ENCODE measurements at places on chromosomes 12 and 14.

GRCh38 chr14:46399049-46399448 is 252.5 kb downstream of the RPL10L start:
- no peak for DNase-seq

DNA sequence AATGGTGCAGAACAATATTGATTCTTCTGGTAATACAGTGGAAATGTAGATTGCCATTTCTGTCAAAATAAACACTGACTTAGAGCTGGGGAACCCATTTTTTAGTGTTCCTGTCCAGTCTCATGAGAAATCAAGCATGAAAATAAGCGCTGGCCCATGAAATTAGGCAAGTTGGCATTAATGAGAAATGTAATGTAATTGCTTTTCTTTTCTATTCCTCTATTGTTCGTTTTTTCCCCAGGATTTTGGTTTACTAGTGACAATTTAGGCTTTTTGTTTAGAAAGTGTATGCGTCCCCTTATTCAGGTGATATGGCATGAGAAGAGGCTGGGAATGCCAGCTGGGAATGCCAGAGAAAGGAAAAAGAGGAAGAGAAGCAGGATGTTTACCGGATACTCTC is 64.4 kb upstream of the KICS2 start:
- no peak for DNase-seq

GRCh38 chr12:4569261-4569660 is 7.3 kb downstream of the DYRK4 start:
- DNase-seq = no peak

DNA sequence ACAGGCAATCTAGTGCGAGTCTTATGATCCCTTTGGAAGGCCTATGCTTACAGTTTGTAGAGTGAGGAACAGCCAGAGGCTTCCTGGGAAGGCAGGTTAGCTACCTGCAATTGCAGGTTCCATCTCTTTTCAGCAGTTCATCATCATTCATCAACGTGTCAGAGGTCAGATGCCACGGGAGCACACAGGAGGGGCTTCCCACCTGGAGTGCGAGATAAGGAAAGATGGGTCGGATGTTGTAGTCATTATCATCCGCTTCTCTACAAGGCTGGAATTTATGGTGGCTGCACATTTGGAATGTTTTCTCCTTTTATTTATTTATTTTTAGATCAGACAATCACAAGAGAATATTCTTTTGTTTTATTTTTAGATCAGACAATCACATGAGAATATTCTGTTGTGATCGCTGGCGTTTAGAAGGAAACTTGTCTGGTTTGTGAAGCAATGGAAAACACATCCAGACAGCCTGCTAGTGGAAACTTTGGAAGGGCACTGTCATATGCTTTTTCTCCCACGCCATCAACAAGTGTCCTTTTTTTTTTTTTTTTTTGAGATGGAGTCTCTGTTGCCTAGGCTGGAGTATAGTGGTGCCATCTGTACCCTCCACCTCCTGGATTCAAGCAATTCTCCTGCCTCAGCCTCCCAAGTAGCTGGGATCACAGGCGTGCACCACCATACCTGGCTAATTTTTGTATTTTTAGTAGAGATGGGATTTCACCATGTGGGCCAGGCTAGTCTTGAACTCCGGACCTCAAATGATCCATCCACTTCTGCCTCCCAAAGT is 1.9 kb upstream of the BICD1 start:
- DNase-seq = no peak

- DNase-seq = no peak
These were observed 11.1 kb downstream of the ACTN1 start for GRCh38 chr14:68968051-68968450.

GRCh38 chr14:105898482-105899010 is 372.2 kb downstream of the TMEM121 start:
- no peak for DNase-seq

GRCh38 chr12:92300777-92301176 is 155.1 kb upstream of the BTG1 start:
- no peak for DNase-seq

GRCh38 chr12:24748326-24748725 is 200.6 kb downstream of the BCAT1 start:
- DNase-seq = no peak

DNA sequence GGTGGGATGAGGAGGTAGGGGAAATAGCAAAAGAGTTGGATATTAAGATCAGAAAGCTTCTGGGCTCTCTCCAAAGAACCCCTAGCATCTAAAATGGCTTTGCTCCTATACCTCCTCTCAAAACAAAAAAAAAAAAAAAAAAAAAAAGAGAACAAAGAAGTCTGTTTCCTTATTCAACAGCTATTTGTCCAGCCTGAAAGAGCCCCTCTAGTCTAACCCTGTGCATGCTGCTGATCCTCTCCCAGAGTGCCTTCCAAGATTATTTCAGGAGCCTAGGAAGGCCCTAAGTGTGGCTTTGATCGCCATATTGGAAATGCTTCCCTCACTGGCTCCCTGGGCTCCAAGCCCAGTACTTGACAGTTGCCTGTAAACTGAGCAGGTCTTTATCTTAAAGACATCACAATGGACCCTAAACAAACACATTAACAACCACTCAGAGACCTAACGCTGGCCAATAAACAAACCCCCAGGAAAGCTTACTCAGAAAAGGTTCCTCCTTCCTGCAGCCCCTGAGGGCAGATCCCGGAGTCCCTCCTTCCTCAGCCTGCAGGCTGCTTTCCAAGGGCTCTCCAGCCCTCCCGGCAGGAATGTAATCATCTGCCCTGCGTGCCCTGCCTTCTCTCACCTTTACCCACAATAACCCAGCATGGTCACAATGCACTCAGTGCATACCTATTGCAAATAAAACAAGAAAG is 17.4 kb upstream of the COL2A1 start:
- DNase-seq = no peak

DNA sequence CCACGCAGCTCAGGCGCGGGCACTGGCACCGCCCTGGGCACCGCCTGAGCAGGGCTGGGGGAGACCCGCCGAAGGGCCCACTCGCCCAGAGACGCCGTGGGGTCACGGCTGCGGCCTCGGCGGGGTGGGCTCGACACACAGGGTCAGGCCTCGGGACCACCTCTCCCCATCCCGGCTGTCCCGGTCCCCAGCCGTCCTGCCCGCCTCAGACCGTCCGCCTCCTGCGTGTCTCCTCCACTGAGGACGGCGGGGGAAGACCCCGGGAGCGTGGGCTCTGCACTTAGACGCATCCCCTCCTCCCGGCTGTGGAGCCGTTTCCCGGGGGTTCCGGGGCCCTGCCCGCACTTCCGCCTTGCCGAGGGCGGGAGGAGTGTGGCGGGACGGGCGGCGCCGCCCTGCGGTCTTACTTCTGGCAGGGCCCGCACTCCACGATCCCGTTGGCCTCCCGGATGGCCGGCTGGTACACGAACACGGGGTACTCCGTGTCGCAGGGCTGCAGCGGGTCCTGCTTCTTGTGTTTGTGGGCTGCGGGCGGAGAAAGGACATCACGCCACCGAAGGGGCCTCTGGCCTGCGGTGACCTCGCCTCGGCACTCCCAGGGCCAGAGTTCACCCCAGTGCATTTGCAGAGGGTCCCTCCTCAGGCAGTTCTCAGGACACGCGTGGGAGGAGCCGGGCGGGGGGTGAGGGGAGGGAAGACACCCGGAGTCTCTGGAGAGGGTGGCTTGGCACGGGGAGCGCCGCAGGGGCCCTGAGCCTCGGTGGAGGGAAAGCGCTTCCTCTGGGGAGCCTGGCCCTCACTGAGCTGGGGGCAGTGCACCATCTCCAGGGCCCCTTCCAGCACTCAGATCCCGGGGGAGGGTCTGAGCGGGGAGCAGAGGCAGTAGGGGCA is 23.1 kb upstream of the LRTM2 start:
- no peak for DNase-seq

- peak; percentile 81 for DNase-seq
These were observed 376.9 kb downstream of the GALC start for GRCh38 chr14:87615822-87616679.

DNA sequence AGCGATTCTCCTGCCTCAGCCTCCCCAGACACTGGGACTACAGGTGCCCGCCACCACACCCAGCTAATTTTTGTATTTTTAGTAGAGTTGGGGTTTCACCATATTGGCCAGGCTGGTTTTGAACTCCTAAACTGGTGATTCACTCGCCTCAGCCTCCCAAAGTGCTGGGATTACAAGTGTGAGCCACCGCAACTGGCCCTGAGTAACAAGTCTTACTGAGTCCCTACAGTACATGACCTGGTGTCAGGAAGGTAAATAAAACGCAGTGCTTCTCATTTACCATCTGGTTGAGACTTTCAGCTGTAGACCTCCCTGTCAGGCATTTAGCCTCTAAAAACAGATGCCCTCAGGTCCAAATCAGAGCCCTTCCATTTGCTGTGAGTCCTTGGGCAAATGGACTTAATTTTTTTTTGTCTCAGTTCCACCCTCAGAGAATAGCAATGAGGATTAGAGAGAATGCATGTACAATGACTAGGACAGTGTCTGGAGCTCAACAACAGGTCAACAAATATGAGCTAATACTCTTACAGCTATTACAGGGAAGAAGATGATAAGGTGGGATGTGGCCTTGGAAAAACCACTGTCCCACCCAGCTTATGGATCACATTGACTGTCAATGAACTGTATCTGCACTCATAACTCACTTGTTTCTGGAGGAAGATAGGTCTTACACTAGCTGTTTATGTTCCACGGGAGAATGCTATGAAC is 70.5 kb downstream of the PHLDA1 start:
- DNase-seq = no peak

DNA sequence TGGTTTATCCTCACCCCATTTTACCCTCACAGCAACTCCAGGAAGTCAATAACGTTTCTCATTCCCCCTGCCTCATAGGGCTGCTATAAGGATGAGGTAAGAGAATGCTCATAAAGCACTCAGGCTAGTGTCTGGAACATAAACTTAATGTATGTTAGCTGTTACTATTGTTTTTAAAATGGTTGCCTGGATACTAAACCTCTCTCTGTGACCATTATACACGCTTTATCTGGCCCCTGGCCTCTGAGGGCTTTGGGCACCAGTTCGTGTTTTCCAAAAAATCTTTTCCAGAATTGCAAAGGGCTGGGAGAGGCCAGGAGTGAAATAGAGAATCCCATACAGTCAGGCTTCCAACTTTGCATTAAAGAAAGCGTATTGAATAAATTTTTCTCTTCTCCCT is 113.9 kb downstream of the KTN1 start:
- no peak for DNase-seq

DNA sequence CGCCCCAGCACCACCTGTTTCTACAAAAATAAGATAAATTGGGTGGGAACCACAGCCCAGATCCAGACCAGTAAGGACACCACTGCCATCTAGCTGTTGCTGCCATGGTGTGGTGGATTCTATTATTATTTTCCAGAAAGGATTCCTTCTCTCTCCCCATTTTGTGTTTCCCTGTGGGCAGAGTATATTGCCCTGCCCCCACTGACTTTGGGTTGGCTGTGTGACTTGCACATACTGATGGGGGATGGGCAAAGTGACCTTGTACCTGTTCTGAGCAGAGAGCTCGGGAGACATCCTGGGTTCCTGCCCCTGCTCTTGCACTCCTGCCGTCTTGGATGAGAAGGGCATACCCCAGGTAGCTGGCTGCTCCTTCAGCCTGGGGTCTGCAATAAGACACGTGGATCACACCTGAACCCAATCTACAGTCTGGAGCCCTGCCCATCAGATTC is 24.3 kb downstream of the MOAP1 start:
- peak; percentile 37 for DNase-seq

DNA sequence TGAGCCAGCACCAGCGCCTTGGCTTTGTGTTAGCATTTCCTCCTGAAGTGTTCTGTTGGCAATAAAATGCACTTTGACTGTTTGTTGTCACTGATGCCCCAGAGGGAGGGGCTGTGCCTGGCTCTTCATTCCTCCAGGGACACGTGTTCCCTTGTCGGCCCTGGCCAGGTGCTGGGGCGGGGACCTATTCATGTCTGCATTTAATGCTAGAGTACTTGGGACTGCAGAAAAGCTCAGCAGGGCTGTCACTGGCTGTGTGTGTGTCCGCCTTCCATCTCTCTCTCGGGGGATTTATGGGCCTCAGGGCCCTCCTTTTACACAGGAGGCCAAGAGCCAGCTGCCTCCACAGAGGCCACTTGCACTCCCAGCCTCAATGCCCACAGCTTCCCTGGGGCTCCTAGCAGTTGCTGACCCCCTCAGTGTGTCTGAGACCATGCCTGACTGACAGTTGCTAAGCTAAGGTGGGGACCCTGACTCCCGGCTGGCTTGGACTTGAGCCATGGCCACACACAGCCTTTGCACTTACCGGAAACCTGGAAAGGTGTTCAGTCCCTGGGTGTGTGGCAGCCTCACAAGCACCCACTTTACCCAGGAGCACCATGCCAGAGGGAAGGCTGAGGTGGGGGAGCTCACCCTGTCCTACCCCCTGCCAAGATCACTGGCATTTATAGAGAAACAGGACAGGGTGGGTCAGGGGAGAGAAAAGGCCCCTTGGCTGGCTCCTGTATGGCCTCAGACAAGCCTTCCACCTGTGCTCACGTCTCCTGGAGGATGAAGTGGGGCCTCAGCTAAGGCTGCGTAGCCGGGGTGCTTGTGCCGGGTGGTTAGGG is 27.8 kb downstream of the HIP1R start:
- peak; percentile 77 for DNase-seq

DNA sequence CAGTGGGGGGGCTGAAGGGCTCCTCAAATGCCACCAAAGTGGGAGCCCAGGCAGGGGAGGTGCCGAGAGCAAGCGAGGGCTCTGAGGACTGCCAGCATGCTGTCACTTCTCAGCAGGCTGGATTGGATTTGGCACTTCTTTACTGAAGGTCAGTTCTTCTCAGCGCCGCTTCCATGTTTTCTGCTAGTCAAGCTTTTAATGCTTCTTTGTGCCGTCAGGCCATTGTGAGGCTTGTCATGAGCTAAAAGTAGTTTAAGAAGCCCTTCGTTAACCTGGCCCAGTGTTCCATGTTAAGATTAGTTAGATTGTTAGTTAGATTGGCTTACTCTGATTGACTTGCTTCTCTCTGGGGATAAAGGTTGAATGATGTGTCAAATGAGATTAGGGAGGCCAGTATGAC is 13.4 kb downstream of the GABARAPL1 start:
- peak; percentile 74 for DNase-seq

DNA sequence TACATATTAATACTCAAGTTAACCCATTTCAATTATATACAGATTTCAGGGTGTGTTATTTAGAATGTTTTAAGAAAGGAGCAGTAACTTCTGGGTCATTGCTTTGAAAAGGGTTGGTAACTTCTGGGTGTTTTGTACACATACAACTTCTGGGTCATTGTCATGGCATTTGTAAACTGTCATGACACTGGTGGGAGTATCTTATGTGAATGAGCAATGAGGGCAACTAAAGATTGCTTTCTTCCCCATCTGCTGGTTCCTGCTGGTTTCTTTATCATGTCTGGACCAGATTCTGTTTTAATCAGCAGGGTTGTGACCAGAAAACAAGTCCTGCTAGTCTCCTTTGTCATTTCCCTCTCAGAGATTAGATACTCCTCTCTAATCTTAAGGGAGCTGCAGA is 713.3 kb downstream of the LRFN5 start:
- DNase-seq = no peak

GRCh38 chr12:49471557-49471956 is 67.3 kb upstream of the KCNH3 start:
- DNase-seq = no peak

DNA sequence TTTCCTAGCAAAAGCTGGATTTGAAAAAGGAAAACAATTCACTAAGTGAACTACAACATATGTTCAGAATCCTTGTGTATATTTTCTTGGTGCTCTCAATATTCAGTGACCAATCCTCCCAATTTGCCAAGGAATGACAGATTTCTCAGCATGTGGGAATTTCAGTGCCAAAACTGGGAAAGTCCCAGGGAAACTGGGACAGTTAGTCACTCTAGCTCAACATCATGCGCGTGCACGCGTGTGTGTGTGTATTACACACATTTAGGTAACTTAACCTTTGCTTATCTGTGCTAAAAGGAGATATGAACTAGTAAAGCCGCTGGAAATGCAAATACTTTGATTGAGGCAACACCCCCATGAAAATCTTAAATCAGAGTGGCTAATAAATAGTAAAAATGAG is 26.1 kb upstream of the SLC6A13 start:
- DNase-seq = no peak
